ENCODE measurements at places on chromosomes 5 and 9. TPM values are rescaled to one million over a fixed set of nuclear protein-coding genes. Genes with fewer than 3 reads are reported as not detected.

Gene PLPPR1
- total RNA-seq: not detected

DNA sequence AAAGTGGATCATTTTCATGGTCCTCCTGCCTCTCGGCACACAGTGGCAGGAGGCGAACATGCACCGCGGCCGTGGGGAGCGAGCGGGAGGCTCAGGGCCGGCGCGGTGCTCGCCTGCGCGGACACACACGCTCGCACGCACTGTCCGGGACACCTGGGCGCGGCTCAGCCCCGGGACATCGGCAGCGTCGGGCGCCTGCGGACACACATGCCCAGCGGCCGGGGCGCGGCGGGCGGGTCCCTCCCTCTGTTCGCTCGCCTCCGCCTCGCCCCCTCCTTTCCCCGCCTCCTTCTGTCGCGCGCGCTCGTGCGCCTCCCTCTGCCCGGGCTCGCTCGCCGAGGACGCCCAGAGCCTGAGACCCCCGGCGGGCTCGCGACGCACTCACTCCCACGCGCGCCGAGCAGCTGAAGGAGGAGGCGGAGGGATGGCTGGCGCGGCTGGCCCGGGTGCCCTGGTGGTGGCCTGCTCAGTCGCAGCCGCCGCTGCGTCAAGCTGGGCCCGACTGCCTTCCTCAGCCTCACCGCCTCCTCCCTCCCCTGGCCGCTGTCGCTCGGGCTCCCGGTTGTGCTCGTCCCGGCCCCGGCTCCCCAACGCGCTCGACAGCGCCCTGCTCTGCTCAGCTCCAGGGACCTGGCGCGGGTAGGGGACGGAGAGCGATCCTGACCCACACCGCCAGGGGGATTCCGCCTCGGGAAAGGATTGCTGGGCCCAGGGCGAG is at the start of gene FRMD3:
FRMD3 (minus strand) TSS at position 230 of the 718 bp plus-strand sequence; CDS start at position 60, 170 bp downstream.
- DNase-seq: no peak
- peaks cover 26% of the 10 kb centered on the region for H3K27me3 ChIP-seq
- no peaks in the 10 kb centered on the region for H3K36me3 ChIP-seq
- no peak within 1 kb of the TSS for H3K27ac ChIP-seq
- no peak within 1 kb of the TSS for H3K4me3 ChIP-seq

- H3K4me1 ChIP-seq: peaks cover 41% of the 10 kb centered on the region
- H3K36me3 ChIP-seq: peaks cover 6% of the 10 kb centered on the region
Measured at GRCh38 chr5:134524826-134525682, at the start of gene JADE2. Gene JADE2 (plus strand): TSS chr5:134525670. CDS start chr5:134535858, 10,188 bp downstream.

Gene TAF11L10
- not detected for total RNA-seq

DNA sequence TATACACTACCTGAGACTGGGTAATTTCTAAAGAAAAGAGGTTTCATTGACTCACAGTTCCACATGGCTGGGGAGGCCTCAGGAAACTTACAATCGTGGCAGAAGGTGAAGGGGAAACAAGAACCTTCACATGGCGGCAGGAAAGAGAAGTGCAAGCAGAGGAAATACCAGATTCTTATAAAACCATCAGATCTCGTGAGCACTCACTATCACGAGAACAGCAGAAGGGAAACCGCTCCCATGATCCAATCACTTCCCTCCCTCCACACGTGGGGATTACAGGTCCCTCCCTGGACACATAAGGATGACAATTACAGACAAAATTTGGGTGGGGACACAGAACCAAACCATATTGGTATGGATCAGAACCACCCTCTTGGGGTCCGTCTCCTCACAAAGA is 44.2 kb upstream of the SPIN1 start:
- H3K4me1 ChIP-seq: no peaks in the 10 kb centered on the region
- no peak overlapping the region for H3K4me3 ChIP-seq
- no peak overlapping the region for H3K27ac ChIP-seq
- no peaks in the 10 kb centered on the region for H3K36me3 ChIP-seq

GRCh38 chr5:141945511-141946051 is 12.4 kb downstream of the PCDH12 start:
- H3K36me3 ChIP-seq: peaks cover 3% of the 10 kb centered on the region
- H3K27ac ChIP-seq: no peak overlapping the region

DNA sequence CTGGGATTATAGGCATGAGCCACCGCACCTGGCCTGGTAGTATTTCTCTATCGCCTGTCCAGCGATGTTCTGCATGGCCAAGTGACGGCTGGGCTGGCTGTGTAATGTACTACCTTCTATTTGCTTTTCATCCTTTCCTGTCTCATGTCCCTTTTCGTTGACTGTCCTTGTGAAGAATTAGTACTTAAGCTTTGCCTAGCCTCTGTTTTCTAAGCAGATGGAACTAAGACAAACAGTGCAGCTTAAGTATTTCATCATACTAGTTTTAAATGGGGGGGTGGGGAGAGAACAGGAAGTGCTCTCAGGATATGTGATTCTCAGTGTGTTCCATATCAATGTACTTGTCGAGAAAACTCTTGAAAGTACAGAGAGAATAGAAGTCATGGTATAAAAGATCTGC is 31.7 kb upstream of the CCL21 start:
- no peak for DNase-seq
- H3K27me3 ChIP-seq: no peaks in the 10 kb centered on the region
- H3K4me1 ChIP-seq: no peaks in the 10 kb centered on the region
- H3K27ac ChIP-seq: no peak overlapping the region
- H3K4me3 ChIP-seq: no peak overlapping the region

Gene FOCAD
- 12.4 TPM for total RNA-seq
